ENCODE measurements at places on chromosomes 5 and 9. TPM values are rescaled to one million over a fixed set of nuclear protein-coding genes. Genes with fewer than 3 reads are reported as not detected.
A peak's percentile ranks its signal among the peaks of the same experiment; 100 is the strongest.

Gene LRRC19
- 0.22 TPM for total RNA-seq

Gene ANKRD34B
- not detected for total RNA-seq

Gene MARCOL
- not detected for total RNA-seq

Gene TLX3
- total RNA-seq = not detected

GRCh38 chr9:96478829-96479371 lies 28.9 kb downstream of the HABP4 start:
- no peak overlapping the region for H3K4me3 ChIP-seq
- no peak overlapping the region for H3K27ac ChIP-seq
- H3K27me3 ChIP-seq = no peaks in the 10 kb centered on the region
- H3K36me3 ChIP-seq = no peaks in the 10 kb centered on the region

DNA sequence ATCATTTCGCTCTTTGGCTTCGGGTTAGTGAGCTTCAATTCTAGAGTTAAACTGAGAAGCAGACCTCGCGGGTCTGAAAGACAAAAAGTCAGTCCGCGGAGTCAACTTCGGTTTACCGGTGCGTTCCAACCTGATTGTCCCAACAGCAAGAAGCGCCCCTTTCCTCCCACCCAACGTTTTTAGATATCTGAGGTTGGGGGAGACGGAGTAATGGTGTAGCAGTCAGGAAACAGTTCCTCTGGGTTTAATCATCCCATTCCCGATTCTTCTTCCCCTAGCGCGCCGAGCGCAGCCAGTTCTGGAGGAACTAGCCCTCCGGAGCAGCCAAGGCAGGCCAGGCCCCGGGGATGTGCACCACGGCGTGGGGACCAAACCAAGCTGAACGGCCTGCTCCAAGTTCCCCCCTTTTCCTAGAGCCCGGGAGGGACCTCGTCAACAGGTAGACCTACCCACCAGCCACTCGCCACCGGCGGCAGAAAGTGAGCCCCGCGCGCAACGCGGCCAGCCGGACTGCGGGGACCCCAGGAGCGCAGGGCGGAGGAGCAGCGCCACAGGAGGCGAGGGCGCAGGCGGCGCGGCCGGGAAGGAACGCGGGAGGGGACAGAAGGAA lies 622 bp upstream of the ISL1 start:
- H3K4me1 ChIP-seq = peaks cover 5% of the 10 kb centered on the region
- no peak for DNase-seq
- H3K27ac ChIP-seq = no peak overlapping the region
- no peaks in the 10 kb centered on the region for H3K36me3 ChIP-seq
- peak overlapping the region; percentile 39 for H3K4me3 ChIP-seq

DNA sequence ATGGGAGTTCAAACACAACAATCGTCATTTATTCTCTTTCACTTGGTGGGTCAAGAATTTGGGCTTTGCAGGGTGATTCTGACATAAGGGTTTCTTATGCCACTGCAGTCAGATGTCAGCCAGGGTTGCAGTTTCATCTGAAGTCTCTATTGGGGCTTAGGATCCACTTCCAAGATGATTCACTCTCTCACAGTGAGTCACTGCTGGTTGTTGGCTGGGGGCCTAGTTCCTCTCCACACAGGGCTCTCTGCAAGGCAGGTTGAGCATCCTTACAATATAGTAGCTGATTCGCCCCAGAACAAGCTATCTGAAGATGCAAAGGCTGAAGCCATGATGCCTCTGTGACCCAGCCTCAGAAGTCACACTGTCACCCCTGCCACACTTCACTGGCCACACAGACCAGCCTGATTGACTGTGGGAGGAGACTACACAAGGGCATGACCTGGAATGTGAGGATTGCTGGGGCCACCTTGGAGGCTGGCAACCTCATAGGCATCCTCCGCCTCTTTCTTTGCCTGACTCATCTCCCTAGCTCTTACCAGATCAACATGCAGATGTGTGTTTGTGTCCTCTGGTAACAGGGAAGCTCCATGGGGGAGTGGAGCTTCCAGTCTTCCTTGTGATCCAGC lies 4.5 kb upstream of the CARD19 start:
- H3K36me3 ChIP-seq = no peaks in the 10 kb centered on the region
- H3K27me3 ChIP-seq = no peaks in the 10 kb centered on the region
- no peak overlapping the region for H3K27ac ChIP-seq
- H3K4me1 ChIP-seq = peaks cover 9% of the 10 kb centered on the region

DNA sequence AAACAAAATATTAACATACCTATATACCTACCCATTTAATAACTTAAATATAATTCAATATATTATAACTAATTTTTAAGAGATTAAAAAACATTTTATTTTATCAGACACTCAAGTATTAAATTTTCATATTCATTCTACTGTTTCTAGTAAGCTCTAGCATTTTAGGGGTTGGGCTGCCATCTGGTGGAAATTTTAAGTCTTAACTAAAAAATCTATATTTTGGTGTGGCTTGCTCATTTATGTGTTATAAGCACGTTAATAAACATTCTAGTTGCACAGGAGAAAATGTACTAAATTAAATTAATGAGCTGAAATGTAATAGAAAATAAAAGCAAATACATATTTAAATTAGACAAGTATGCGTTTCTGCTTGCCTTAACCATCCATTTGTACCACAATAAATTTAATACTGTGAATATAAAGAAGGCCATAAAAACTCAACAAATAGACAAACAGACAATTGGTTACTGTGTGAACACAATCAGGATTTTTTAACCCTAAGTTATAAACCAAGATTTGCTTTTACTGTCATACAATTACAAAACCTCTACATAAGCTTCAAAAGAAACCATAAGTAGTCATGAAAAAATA lies 1728.3 kb upstream of the CDH9 start:
- H3K27ac ChIP-seq = no peak overlapping the region
- no peaks in the 10 kb centered on the region for H3K4me1 ChIP-seq
- H3K36me3 ChIP-seq = no peaks in the 10 kb centered on the region
- H3K27me3 ChIP-seq = no peaks in the 10 kb centered on the region

DNA sequence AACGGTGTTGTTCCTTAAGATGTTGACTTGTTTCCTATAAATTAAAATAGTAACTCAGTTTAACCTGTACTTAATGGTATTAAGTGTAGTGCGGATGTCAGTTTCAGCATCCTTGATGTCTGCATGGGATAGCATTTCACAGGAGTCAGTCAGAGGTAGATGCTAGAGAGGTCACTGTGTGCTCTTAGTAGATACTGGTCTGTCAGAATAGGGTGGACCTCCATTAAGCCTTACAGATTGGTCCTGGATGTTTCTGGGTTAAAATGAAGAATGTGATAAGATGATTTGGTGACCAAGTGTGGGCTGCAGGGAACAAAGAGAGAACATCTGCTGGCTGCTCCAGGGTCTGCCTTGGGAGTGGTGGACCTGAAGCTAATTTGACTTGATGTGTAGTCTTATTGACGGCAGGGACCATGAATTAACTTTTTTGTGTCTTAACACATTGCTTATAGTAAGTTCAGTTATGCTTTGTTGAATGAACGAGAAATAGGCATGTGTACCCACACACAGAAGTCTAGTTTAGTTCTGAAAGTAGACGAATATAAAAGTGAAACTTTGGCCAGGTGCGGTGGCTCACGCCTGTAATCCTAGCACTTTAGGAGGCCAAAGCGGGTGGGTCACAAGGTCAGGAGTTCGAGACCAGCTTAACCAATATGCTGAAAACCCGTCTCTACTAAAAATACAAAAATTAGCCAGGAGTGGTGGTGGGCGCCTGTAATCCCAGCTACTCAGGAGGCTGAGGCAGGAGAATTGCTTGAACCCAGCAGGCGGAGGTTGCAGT lies 12.5 kb downstream of the RAB24 start:
- H3K4me3 ChIP-seq = no peak overlapping the region
- H3K27ac ChIP-seq = no peak overlapping the region
- no peaks in the 10 kb centered on the region for H3K27me3 ChIP-seq
- no peaks in the 10 kb centered on the region for H3K4me1 ChIP-seq

GRCh38 chr5:55850839-55851674 lies at the start of gene IL31RA:
TSS of gene IL31RA (plus strand) at chr5:55851357. CDS start at chr5:55851571, 214 bp downstream.
- no peaks in the 10 kb centered on the region for H3K27me3 ChIP-seq
- H3K27ac ChIP-seq = no peak within 1 kb of the TSS

DNA sequence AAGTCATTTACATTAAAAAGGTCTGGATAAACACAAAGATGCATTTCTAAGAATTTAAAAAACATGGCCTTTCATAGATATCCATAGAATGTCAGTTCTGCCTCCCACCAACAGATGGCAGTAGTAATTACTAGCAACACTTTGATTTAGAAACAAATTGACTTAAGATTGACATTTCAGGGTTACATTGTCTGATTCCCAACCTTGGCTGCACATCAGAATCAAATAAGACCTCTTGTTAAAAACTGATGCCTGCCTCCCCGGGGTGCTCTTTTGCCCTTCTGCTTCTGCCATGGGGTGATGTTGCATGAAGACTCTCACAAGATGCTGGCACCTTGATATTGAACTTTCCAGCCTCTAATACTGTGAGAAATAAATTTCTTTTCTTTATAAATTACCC lies 146.2 kb upstream of the GPR151 start:
- H3K4me1 ChIP-seq = no peaks in the 10 kb centered on the region
- DNase-seq = no peak
- no peaks in the 10 kb centered on the region for H3K27me3 ChIP-seq
- no peak overlapping the region for H3K27ac ChIP-seq
- H3K4me3 ChIP-seq = no peak overlapping the region

DNA sequence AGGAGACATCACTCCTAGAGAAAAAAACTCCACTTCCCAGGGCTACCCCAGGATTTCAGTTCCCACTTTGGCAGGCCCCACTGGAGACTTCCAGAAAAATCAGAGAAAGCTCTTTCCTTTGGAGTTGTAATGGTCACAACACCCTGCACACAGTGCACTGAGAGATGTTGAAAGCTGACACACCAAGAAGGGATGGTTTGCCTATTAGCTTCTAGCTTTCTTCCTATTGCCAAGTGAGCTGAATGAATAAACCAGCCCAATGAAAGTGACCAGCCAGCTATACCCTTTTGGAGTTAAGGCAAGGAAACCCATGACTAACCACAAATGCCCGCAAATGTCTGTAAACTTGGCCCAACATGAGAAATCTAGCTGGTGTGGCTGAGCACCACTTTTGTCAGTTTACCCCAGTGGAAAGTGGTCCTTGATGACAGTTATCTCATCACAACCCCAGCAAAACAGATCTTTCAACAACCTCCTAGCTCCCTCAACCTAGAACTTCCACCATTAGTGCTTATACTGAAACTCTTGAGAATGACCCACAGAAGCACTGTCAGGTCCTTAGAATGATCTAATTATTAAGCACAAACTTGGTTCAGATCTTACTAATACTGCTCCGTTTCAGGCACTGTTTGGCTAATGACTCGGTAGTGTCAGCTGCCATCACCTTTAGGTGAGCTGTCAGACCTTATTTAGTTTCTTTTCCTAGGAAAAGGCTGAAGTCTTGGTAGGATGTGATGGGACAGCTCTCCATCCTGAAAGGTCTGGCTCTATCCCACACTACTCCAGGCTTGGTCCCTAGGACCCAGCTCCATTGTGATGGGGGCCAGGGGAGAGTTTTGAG lies 11.2 kb downstream of the IRF1 start:
- H3K27me3 ChIP-seq = no peaks in the 10 kb centered on the region
- no peak overlapping the region for H3K4me3 ChIP-seq
- no peak for DNase-seq
- no peaks in the 10 kb centered on the region for H3K4me1 ChIP-seq
- H3K27ac ChIP-seq = no peak overlapping the region

GRCh38 chr5:153746440-153746839 lies 256.0 kb downstream of the GRIA1 start:
- no peaks in the 10 kb centered on the region for H3K36me3 ChIP-seq
- no peaks in the 10 kb centered on the region for H3K4me1 ChIP-seq
- DNase-seq = no peak
- H3K27ac ChIP-seq = no peak overlapping the region
- no peak overlapping the region for H3K4me3 ChIP-seq
- H3K27me3 ChIP-seq = no peaks in the 10 kb centered on the region

DNA sequence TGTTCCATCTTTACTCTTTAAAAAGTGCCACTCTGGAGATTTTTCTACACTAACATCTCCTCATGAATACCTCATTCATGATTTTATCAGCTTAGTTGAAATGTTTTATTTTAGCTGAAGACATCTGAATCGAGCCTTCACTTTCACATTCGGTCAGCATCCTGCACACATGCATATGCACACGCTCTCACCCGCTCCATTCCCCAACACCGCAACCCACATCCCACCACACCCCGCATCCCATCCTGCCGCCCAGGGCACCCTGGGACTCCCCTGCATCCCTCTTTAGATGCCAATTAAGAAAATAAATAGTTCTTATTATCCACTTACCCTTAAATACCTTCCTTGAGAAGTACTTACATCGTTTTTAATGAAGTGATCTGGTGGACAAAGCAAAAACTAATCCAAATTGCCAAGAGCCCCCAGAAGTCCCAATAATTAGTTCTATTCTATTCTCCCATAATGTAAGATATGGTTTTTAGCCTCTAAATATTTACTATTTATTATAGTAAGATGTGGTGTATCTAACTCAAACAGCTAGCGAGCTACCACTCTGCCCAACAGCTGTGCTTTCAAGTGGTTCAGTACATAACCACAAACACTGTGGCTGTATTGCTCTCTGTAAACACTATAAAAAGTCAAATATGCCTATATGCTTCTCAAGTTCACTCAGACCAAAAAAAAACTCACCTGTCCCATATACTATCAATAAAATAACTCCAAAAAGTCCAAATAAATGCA lies 38.2 kb downstream of the GZMK start:
- no peaks in the 10 kb centered on the region for H3K36me3 ChIP-seq
- H3K4me1 ChIP-seq = no peaks in the 10 kb centered on the region

GRCh38 chr5:148163345-148163744 lies 5.0 kb upstream of the SPINK14 start:
- H3K27me3 ChIP-seq = no peaks in the 10 kb centered on the region
- no peaks in the 10 kb centered on the region for H3K36me3 ChIP-seq
- H3K4me3 ChIP-seq = no peak overlapping the region
- H3K4me1 ChIP-seq = no peaks in the 10 kb centered on the region

DNA sequence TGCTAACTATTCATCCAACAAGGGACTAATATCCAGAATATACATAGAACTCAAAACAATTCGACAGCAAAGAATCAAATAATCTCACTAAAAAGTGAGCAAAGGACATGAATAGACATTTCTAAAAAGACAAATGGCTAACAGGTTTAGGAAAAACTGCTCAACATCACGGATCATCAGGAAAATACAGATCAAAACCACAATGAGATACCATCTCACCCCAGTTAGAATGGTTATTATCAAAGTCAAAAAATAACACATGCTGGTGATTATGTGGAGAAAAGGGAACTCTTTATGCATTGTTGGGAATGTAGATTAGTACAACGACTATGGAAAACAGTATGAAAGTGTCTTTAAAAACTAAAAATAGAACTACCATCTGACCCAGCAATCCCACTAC lies 150.1 kb downstream of the DEPDC1B start:
- no peaks in the 10 kb centered on the region for H3K27me3 ChIP-seq
- H3K36me3 ChIP-seq = no peaks in the 10 kb centered on the region
- no peak for DNase-seq
- H3K4me3 ChIP-seq = no peak overlapping the region
- no peaks in the 10 kb centered on the region for H3K4me1 ChIP-seq

Data from gastrocnemius medialis (tissue), 4 donors.